ENCODE measurements at places on chromosomes 1 and 21. TPM values are rescaled to one million over a fixed set of nuclear protein-coding genes. Genes with fewer than 3 reads are reported as not detected.

The PGLYRP4 gene
- not detected for total RNA-seq

The ALPL gene
- not detected for total RNA-seq

The SAMD13 gene
- 0.15 TPM for total RNA-seq

The PAX7 gene
- total RNA-seq: not detected

DNA sequence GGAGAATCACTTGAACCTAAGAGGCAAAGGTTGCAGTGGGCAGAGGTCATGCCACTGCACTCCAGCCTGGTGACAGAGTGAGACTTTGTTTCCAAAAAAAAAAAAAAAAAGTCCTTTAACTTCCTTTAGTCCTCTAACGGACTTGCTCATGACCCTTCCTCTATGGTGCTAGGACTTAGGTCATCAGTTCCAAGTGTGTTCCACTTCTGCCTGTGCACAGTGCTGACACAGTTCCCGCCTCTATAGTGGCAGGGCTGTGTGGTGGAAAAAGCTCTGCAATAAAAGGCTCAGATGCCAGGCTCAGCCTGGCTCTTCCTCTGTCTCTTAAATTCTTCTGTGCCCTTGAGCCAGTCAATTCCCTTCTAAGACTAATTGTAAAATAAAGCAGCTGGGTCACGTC is 22.0 kb downstream of the CC2D1B start:
- DNase-seq: no peak
- H3K36me3 ChIP-seq: no peaks in the 10 kb centered on the region
- H3K4me3 ChIP-seq: no peak overlapping the region
- H3K27ac ChIP-seq: no peak overlapping the region
- H3K27me3 ChIP-seq: no peaks in the 10 kb centered on the region
- H3K4me1 ChIP-seq: no peaks in the 10 kb centered on the region

DNA sequence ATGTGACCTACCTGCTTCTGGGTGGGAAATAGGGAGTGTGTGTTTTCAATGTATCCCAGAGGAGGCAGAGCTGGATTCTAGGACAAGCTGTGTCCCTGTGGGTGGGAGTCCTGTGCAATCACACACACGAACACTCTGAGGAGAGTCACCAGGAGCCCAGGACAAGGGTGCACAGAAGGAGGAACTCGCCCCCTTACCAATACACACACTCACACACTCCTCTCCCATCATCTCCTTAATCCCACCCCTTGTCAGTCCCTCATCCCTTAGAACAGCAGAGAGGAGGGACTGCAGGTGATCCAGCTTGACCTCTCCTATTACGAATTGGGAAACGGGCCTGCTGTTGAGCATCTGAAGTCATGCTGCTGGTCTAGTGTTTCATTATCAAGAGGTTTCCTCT is 8.5 kb upstream of the MYBPHL start:
- no peak for DNase-seq
- no peak overlapping the region for H3K4me3 ChIP-seq
- H3K27me3 ChIP-seq: peaks cover 5% of the 10 kb centered on the region
- no peaks in the 10 kb centered on the region for H3K36me3 ChIP-seq
- H3K4me1 ChIP-seq: no peaks in the 10 kb centered on the region

DNA sequence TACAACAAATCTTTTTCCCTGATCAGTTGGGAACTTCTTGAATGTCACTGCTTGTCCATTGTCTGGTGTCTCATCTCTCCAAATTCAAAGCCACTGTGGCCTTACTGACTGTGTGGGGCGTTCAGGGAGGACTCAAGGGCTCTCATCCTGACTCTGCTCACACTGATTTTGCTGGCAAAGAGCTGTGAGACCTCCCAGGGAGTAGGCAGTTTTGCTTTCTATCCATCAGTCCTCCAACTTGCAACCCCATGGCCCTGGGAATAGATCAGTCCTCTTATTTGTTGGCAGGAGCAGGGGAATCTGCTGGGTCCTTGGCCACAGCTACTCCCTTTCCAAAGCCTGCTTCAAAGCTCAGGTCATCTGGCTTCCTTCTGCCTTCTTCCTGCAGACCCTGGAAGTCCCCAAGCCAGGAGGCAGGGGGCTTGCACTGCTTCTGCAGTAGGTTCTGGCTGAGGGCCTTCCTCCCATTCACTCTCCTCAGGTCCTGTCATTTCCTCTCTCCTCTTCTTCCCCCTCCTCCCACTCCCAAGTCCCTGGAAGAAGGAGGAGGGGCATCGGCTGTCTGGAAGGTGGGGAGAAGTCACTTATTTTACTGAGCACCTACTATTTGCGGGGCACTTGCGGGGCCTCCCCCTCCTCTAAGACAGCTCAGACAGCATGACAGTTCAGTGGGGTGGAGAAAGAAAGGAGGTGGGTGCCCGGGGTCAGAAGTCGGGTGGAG is 876 bp upstream of the NAV1 start:
- H3K4me3 ChIP-seq: peak overlapping the region; percentile 49
- peaks cover 2% of the 10 kb centered on the region for H3K36me3 ChIP-seq
- no peak for DNase-seq
- H3K27me3 ChIP-seq: peaks cover 65% of the 10 kb centered on the region
- no peak overlapping the region for H3K27ac ChIP-seq

DNA sequence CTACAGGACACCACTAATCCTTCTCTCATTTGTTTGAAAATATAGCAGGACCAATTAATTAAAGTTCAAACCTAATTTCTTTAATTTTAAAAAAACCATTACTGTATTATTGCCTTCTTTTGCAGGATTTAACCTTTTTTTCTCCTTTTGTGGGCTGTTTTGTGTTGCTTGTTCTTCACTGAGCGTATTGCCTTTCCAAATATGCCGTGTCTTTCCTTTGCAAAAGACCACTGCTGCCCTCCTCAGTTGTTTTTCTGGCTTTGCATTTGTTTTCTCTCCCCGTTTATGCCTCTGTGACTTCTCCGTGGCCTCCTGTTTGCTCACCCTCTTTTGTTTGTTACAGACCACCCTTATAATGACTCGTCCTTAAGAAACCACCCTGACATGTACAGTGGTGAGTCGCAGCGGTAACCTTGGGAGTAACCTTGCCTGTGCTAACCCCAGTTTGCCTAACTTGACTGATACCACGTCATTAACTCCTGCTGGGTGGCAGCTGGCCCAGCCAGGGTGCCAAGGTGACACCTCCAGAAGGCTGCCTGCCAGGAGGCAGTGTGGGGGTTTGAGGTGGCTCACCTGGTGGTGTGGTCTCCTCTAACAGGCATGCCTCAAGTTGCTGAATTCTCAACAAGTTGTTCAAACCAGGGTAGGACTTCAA is 81.1 kb upstream of the CNTN2 start:
- no peak for DNase-seq
- peaks cover 17% of the 10 kb centered on the region for H3K27me3 ChIP-seq
- no peaks in the 10 kb centered on the region for H3K4me1 ChIP-seq
- no peaks in the 10 kb centered on the region for H3K36me3 ChIP-seq

DNA sequence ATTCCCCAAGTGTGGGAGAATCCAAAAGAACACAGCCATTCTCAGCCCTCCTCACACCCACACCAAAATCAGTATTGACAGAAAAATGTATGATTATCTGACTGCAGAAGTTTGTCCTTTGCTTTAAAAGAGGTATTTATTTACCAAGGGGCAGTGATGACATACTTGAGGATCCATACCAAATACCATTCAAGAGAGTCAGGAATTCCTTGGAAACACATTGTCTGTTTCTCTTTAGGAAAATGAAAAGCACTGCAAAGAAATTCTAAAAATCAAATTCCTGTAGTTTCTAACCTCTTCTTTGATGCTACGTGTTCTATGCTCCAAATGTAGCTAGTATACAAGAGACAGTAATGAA is 509.6 kb upstream of the CXADR start:
- H3K4me1 ChIP-seq: peaks cover 1% of the 10 kb centered on the region
- DNase-seq: no peak
- no peak overlapping the region for H3K4me3 ChIP-seq
- no peaks in the 10 kb centered on the region for H3K36me3 ChIP-seq

The BOLA1 gene
- 20.6 TPM for total RNA-seq

GRCh38 chr1:48687282-48688045 is 89.2 kb downstream of the BEND5 start:
- H3K4me1 ChIP-seq: no peaks in the 10 kb centered on the region
- no peak overlapping the region for H3K4me3 ChIP-seq
- peaks cover 3% of the 10 kb centered on the region for H3K27me3 ChIP-seq
- H3K36me3 ChIP-seq: no peaks in the 10 kb centered on the region
- no peak overlapping the region for H3K27ac ChIP-seq

- no peak overlapping the region for H3K4me3 ChIP-seq
- peaks cover 17% of the 10 kb centered on the region for H3K27me3 ChIP-seq
- H3K27ac ChIP-seq: no peak overlapping the region
- DNase-seq: no peak
- H3K4me1 ChIP-seq: peaks cover 2% of the 10 kb centered on the region
- H3K36me3 ChIP-seq: no peaks in the 10 kb centered on the region
Observed at GRCh38 chr1:20207546-20207945, 21.2 kb upstream of the PLA2G2C start.

DNA sequence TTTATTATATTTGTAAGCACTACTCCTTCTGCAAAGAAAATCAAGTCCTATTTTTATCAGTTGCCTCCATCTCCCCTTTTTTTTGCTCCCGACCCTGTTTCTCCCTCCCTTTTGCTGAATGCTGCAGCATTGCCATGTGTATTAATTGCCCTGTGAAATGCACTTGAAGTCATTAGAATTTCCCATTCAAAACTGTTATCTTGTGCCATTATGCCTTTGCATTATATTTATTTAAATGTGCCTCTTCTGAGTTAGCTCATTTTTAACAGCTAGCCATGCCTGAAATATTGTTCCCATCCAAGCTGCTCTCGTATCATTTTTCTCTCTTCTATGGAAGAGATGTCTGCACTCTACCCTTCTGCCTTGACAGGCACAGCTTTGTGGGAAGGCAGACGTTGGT is 404.0 kb upstream of the PLXNA2 start:
- H3K27me3 ChIP-seq: peaks cover under 1% of the 10 kb centered on the region
- no peak overlapping the region for H3K27ac ChIP-seq
- no peak overlapping the region for H3K4me3 ChIP-seq
- H3K4me1 ChIP-seq: no peaks in the 10 kb centered on the region
- no peaks in the 10 kb centered on the region for H3K36me3 ChIP-seq
- DNase-seq: no peak

The SLC44A5 gene
- not detected for total RNA-seq

The GPR52 gene
- 1.9 TPM for total RNA-seq

The KCNJ9 gene
- total RNA-seq: not detected

The SERPINC1 gene
- total RNA-seq: 0.17 TPM

DNA sequence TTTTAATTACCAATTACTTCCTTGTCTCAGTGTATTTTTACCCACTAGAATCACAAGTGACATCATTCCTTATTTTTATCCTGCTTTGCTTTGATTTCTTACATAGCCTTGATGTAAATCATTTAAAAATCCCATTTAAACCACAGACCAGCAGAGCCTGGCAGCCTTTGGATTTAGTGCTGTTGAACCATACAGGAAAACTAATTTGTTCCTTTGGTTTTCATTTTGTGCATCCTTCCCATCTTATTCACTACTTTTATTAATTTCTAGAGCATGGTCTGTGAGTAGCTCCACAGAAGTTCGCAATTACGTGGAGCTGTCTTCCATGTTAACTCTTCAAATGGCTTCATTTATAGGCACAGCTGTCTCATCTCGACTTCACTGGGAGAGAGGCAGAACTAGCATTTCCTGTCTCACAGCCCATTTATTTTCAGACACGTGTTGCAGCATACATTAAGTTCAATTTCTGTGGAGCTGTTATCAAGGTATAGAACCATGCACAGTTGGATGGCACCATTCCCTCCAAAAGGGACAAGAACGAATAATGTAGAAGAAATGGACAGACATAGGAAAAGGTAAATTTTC is 235.3 kb downstream of the MRPL39 start:
- H3K4me3 ChIP-seq: no peak overlapping the region
- no peaks in the 10 kb centered on the region for H3K36me3 ChIP-seq
- no peak for DNase-seq
- peaks cover under 1% of the 10 kb centered on the region for H3K4me1 ChIP-seq

The TMEM269 gene
- total RNA-seq: 0.21 TPM

GRCh38 chr1:61202854-61203598 is 120.7 kb downstream of the NFIA start:
- no peaks in the 10 kb centered on the region for H3K4me1 ChIP-seq
- DNase-seq: no peak
- no peak overlapping the region for H3K27ac ChIP-seq
- peaks cover 5% of the 10 kb centered on the region for H3K27me3 ChIP-seq
- no peaks in the 10 kb centered on the region for H3K36me3 ChIP-seq
- H3K4me3 ChIP-seq: no peak overlapping the region

GRCh38 chr1:187788718-187789117 is 960.0 kb downstream of the PLA2G4A start:
- H3K27me3 ChIP-seq: no peaks in the 10 kb centered on the region
- no peaks in the 10 kb centered on the region for H3K4me1 ChIP-seq
- H3K27ac ChIP-seq: no peak overlapping the region
- DNase-seq: no peak

Data from activated CD4-positive, alpha-beta T cell treated with anti-CD3 and anti-CD28 coated beads, Interleukin-2, amount 10 ng/mL, durations not matched to agents 7 days and 5 days (primary cell).